CD14-positive monocyte (primary cell): ENCODE measurements at places on chromosomes 7 and 10.

DNA sequence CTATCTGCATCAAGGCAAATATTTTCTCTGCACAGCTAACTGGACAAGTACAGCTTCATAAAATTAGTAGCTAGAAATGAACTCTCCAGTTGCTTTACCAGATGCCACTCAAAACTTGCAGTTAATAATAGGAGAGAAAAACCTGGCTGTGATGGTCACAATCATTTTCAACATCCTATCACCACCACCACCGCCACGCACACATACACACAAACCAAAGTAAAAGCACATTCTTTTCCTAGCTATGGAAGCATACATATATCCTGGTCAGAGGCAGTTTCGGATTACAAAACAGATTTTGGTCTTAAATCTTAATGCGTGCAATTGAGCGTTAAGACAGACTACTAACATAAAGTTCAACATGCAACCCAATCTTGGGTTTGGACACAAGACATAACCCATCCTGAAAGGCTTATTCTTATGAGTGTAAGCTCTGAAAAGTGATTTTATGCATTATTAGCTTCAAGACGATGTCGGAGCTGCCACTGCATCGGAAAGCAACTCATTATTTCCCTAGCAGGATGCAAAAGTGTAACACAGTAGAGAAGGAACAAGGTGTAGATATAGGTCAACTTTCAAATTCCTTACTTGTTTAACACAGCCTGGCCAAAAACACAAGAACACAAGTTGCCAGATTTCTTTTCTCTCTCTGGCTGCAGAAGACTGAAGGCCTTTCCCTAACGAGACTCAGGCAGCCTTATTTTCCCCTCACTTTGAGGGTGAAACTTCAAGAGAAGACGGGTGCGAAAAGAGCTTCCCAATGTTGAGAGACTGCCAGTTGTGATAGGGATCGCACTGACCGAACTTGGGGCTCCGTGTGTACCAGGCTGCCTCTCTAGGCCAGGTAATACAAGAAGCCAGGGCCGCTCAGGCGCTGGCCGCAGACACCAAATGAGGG, 1.2 kb downstream of the CACUL1 start:
- H3K27ac ChIP-seq: peak overlapping the region; percentile 64
- H3K36me3 ChIP-seq: no peaks in the 10 kb centered on the region
- H3K4me3 ChIP-seq: peak overlapping the region; percentile 89
- H3K4me1 ChIP-seq: peaks cover 19% of the 10 kb centered on the region
- peaks cover 15% of the 10 kb centered on the region for H3K27me3 ChIP-seq

GRCh38 chr7:86914551-86914950, 144.9 kb downstream of the ELAPOR2 start:
- H3K36me3 ChIP-seq: no peaks in the 10 kb centered on the region
- H3K27ac ChIP-seq: no peak overlapping the region
- no peaks in the 10 kb centered on the region for H3K4me1 ChIP-seq
- H3K27me3 ChIP-seq: no peaks in the 10 kb centered on the region

DNA sequence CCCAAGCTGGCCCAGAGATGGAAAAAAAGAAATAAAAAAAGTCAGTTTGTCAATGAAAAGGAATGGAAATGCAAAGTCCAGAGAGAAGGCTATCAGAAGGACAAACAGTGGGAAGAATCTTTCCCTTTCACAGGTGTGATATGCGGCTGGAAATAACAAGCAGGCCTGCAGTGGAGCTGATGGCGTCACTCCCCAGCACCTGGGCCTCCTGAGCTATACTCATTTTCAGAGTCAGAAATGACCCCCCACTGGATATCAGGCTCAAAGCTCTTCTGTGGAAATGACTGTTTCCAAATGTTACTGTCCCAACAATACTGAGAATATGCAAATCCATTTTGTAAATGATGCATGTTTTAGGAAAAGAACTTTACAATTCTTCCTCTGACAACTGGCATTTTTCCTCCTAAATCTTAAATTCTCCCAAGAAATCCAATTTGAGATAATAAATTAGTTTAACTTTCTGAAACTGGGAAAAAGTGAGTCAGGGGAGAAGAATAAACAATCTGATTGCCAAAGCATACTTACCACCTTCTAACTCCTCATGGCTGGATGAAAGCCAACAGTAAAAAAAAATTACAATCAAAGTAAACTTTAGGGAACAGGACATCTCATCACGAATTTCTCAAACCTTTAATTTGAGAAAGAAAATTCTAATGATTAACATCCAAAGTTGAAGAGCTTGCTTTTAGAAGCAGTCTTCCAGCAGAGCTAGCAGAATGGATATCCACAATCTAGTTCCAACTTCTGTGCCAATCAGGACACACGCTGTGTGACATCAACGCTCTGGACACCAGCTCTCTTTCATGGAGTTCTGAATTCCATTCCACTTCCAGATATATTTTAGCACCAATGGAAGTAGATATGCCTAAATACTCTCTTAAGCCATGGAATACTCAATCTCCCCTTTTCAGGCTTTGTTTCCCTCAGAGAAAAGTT, 5.3 kb upstream of the CUZD1 start:
- H3K27ac ChIP-seq: no peak overlapping the region
- no peaks in the 10 kb centered on the region for H3K27me3 ChIP-seq
- no peaks in the 10 kb centered on the region for H3K4me1 ChIP-seq
- H3K36me3 ChIP-seq: peaks cover 21% of the 10 kb centered on the region
- DNase-seq: no peak

- no peak overlapping the region for H3K27ac ChIP-seq
- H3K36me3 ChIP-seq: no peaks in the 10 kb centered on the region
- DNase-seq: no peak
- no peaks in the 10 kb centered on the region for H3K4me1 ChIP-seq
- H3K4me3 ChIP-seq: no peak overlapping the region
- H3K27me3 ChIP-seq: no peaks in the 10 kb centered on the region
These were observed 99.8 kb downstream of the THSD7A start for GRCh38 chr7:11732207-11732606.

DNA sequence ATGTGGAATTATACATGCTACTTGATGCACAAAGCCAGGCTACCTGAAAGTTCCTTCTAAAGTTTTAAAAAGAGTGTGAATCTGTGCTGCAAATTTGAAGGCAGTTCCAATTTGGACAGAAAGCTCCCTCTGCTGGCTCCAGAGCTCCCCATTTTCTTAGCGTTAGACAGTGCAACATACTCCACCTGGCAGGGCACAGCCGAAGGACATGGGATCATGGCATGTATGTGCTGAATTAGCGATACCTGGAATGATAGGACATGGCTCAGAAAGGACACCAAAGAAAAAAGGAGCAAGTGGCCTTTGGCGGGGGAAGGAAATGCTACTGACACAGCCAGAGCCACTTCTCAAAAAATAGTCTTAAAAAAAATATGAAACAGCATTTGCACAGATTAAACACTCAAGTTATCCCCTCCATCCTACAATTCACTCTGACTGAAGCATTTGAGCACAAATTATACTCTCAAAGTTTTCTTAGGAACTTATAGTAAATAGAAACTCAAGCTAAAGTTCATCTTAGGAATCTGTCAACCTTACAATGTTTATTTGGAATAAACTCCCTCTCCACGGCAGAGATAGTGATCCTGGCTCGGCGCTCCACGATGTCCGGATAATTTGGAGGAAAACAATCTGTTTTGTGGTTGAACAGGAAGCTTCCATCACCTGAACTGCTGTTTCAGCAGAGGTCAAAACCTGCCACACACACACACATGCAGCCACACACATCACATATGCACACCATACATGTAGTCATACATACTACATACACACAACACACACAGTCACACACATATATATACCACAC, 80.0 kb downstream of the C7orf25 start:
- no peaks in the 10 kb centered on the region for H3K27me3 ChIP-seq
- H3K36me3 ChIP-seq: no peaks in the 10 kb centered on the region
- no peak overlapping the region for H3K27ac ChIP-seq

GRCh38 chr7:47991741-47992311, 12.4 kb upstream of the HUS1 start:
- DNase-seq: peak; percentile 72
- no peaks in the 10 kb centered on the region for H3K36me3 ChIP-seq
- H3K27me3 ChIP-seq: no peaks in the 10 kb centered on the region
- peak overlapping the region; percentile 36 for H3K27ac ChIP-seq
- H3K4me3 ChIP-seq: peak overlapping the region; percentile 52

DNA sequence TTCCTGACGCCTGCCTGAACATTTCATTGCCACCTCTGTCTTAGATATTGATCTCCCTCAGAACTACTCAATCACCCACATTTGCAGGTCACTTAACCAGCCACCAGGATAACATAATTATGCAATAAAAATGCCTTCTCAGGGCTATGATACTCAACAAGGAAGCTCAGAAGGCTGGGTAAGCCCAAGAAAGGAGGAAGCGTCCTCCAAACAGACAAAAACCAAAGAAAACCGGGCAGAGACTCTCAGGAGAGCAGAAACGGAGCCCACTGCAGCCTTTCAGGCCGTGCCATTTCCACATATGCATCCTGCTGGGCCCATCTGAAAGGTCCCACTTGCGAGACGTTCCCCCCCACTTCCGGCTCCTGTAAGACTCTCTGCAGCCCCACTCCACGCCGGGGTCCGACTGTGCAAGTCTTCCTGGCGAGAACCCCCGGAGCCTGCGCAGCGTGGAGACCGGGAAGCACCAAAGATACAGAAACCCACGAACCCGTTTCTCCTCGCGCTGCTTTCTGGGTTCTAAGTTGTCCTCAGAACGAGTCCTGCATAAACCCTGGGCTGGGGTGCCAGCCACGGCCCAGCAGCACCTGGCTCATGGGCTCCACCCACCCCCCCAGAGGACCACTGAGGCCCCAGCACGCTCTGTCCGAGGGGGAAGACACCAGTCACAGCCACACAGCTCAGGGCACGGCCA, 83.7 kb downstream of the DIP2C start:
- no peak for DNase-seq
- H3K27me3 ChIP-seq: peaks cover 2% of the 10 kb centered on the region
- no peaks in the 10 kb centered on the region for H3K4me1 ChIP-seq

- H3K36me3 ChIP-seq: no peaks in the 10 kb centered on the region
- no peak overlapping the region for H3K27ac ChIP-seq
- H3K4me1 ChIP-seq: no peaks in the 10 kb centered on the region
- no peak for DNase-seq
These were observed 291.6 kb upstream of the MKI67 start for GRCh38 chr10:128417826-128418225.

- H3K27me3 ChIP-seq: no peaks in the 10 kb centered on the region
- no peaks in the 10 kb centered on the region for H3K36me3 ChIP-seq
- H3K4me3 ChIP-seq: no peak overlapping the region
- H3K27ac ChIP-seq: no peak overlapping the region
These were observed 244.3 kb upstream of the KCND2 start for GRCh38 chr7:120028636-120029035.
